ENCODE measurements at places on chromosomes 2 and 18.

GRCh38 chr2:3344897-3345296 is 32.7 kb downstream of the EIPR1 start:
- no peak for DNase-seq

DNA sequence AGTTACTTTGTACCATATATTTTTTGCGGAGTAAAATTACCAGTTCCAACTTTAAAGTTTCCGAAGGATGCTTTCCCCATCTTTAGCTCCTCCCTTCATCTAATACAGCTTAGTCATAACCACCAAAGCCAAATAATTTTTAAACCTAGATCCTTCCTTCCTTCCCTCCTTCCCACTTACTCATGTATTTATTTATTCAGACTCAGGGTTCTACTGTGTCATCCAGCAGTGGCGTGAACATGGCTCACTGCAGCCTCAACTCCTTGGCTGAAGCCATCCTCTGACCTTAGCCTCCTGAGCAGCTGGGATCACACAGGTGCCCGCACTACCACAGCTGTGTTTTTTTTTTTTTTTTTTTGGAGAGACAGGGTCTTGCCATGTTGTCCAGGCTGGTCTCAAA is 4.4 kb downstream of the LPIN2 start:
- DNase-seq = no peak

DNA sequence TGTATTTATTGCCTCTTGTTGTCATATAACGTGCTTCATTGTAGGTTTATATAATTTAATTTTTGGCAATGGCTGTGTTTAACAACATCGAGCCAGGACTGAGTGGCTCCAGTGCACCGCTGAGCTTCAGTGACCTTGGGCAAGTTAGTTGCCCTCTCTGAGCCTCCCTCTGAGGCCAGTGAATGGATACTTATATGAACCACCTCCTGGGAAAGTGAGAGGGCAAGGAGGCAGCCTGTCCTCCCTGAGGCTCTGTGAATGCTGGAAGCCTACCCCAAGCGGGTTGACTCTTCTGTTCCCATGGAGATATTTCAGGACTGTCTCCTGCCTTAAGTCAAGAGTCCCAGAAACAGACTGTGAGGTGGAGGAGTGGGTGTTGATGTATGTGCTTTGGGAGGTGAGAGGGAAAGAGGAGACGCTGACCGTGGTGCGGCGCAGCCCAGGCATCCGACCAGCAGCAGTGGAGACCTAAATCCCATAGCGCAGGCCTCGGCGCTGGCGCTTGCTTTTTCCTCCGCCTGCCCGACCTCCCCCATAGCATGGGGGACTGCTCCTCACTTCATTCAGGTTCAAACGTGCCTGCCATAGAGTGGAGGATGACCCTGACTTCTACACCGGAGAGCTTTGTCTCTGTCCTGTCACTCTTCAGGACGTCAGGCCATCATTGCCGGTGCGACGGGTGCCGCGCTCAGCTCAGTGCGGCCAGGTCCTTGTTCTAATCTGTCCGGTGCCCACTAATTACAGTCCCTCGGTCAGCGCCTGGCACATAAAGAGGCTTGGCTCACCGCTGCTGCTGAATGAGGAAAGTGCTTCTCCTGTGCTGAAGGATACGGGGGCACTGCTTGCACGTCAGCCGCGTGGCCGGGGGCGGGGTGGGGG is 167.3 kb upstream of the HS6ST1 start:
- no peak for DNase-seq

- no peak for DNase-seq
Measured at GRCh38 chr18:45284174-45284573, 331.1 kb upstream of the SLC14A2 start.

GRCh38 chr2:228540976-228541375 is 359.5 kb upstream of the SPHKAP start:
- DNase-seq = no peak

- DNase-seq = no peak
Measured at GRCh38 chr18:6327485-6327884, 87.2 kb downstream of the L3MBTL4 start.

GRCh38 chr2:144477957-144478311 is 42.0 kb downstream of the ZEB2 start:
- DNase-seq = peak; percentile 49

GRCh38 chr2:191650896-191651773 is 26.8 kb upstream of the NABP1 start:
- DNase-seq = no peak

DNA sequence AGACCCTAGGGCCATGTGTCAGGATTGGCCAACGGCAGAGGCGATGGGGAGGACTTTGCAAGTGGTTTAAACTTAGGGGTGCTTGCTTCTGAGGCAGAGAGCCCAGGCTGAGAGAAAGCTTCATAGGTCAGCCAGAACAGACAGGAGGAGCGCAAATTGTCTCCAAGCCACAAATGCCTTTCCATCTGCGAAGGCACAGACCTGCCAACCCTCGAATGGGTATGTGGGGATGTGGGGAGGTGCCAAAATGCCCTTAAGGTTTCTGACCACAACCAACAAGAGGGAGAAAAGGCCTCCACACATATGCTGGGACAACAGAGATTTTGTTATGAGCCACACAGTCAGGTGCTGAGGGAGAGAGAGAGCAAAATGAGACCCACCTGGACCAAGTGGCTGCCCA is 283.6 kb downstream of the CYP26B1 start:
- DNase-seq = no peak

DNA sequence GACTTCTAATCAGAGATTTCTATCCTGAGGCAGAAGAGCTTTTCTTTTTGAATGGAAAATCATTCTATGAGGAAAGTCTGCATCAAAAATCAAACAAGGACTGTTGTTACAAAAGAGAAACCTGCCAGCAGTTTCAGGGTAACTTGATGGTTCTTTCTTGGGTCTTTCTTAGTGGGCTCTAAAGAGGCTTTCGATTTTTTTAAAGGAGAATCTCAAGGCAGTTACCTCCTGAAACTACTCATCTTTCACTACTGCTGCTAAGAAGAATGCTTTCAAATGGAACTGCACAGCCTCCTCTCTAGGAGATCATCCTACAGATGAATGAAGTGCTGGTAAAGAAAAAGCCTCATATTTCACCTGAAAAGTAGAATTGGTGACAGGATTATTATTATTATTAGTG is 272.3 kb downstream of the ERBB4 start:
- no peak for DNase-seq

DNA sequence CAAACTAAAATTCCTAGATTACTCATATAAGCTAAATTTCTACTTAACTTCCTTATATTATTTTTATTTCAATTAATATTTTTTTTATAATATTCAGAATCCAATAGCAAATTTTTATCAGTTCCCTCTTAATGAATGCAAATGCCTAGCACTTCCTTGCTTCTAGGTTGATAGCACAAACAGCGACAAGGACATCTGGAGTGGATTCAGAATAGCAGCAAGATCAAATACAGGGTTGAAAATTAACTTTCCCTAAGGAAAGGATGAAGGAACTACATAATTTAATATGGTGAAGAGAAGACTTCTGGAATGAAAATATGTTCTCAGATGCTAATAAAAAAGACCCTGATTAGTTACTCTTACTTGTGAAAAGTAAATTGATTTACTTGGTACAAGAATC is 64.5 kb downstream of the PIGN start:
- DNase-seq = no peak

GRCh38 chr2:116810071-116810470 is 1004.4 kb upstream of the DDX18 start:
- DNase-seq = no peak
